ENCODE measurements at places on chromosomes 1 and 21. TPM values are rescaled to one million over a fixed set of nuclear protein-coding genes. Genes with fewer than 3 reads are reported as not detected.

CYP4A22 gene
- not detected for total RNA-seq

FNDC10 gene
- total RNA-seq = 3.3 TPM

MAP7D1 gene
- 168 TPM for total RNA-seq

KRTAP10-10 gene
- not detected for total RNA-seq

TEX38 gene
- total RNA-seq = not detected

TTF2 gene
- 118 TPM for total RNA-seq

- peak overlapping the region; percentile 80 for H3K4me3 ChIP-seq
- DNase-seq = no peak
- H3K27me3 ChIP-seq = no peaks in the 10 kb centered on the region
- no peak overlapping the region for H3K27ac ChIP-seq
- H3K4me1 ChIP-seq = peaks cover 16% of the 10 kb centered on the region
These were observed 5.0 kb upstream of the ACOT11 start for GRCh38 chr1:54542962-54543539.

GRCh38 chr1:162765788-162766187 lies 24.7 kb upstream of the HSD17B7 start:
- no peaks in the 10 kb centered on the region for H3K4me1 ChIP-seq
- H3K27me3 ChIP-seq = no peaks in the 10 kb centered on the region
- no peak overlapping the region for H3K4me3 ChIP-seq

- no peaks in the 10 kb centered on the region for H3K27me3 ChIP-seq
- H3K4me3 ChIP-seq = no peak overlapping the region
- H3K4me1 ChIP-seq = peaks cover 6% of the 10 kb centered on the region
- H3K27ac ChIP-seq = no peak overlapping the region
- no peak for DNase-seq
These were observed 652.5 kb downstream of the KIF26B start for GRCh38 chr1:245807306-245807705.

DNA sequence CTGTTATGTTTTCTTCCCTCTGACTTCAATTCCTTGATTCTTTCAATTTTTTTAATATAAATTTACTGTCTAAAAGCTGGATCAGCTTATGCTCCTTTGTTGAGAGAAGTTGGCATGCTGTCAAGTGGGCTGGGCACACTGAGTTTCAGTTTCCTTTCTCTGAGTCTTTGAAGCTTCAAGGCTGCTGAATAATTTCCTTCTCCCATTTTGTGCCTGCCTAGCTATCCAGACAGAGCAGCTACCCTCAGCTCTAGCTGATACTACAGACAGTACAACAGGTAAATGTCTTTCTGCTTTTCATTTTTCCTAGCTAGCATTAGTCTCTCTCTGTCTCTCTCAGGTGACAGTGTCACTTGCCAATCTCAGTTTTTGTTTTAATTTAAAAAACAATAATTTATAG lies at the start of gene IFI44:
IFI44 (plus strand) TSS at position 204 of the 400 bp plus-strand sequence. CDS start 365 bp downstream, outside the sequence.
- DNase-seq = peak; percentile 60
- peak within 1 kb of the TSS; percentile 85 for H3K27ac ChIP-seq
- no peaks in the 10 kb centered on the region for H3K27me3 ChIP-seq
- peak within 1 kb of the TSS; percentile 82 for H3K4me3 ChIP-seq

DNA sequence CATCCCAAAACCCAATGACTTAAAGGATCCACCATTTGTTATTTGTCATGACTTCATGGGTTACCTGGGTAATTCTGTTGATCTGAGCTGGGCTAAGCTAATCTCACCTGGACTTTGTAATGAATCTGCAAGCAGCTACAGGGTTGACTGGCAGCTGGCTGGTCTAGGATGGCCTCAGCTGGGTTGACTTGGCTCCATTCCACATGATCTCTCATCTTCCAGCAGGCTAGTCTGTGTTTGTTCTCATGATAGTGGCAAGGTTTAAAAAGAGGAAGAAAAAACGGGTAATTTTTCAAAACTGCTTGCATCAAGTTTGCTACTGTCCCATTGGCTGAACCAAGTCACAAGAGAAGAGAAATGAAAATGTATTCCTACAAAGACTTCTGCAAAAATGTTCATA lies 24.8 kb upstream of the ZMYM4 start:
- no peaks in the 10 kb centered on the region for H3K36me3 ChIP-seq
- no peak overlapping the region for H3K27ac ChIP-seq
- H3K4me3 ChIP-seq = no peak overlapping the region
- DNase-seq = no peak
- no peaks in the 10 kb centered on the region for H3K27me3 ChIP-seq

Data from activated naive CD8-positive, alpha-beta T cell treated with anti-CD3 and anti-CD28 coated beads for 36 hours (primary cell).